ENCODE measurements at places on chromosomes 3 and 15.
A peak's percentile ranks its signal among the peaks of the same experiment; 100 is the strongest.

GRCh38 chr15:76346669-76347481 lies 10.3 kb downstream of the ISL2 start:
- DNase-seq, result peak; percentile 53

GRCh38 chr3:18012436-18012835 lies 270.0 kb upstream of the TBC1D5 start:
- DNase-seq, result no peak

GRCh38 chr3:126434931-126435411 lies 40.3 kb downstream of the CFAP100 start:
- DNase-seq, result no peak

GRCh38 chr3:124441766-124442165 lies 288.5 kb upstream of the UMPS start:
- no peak for DNase-seq

DNA sequence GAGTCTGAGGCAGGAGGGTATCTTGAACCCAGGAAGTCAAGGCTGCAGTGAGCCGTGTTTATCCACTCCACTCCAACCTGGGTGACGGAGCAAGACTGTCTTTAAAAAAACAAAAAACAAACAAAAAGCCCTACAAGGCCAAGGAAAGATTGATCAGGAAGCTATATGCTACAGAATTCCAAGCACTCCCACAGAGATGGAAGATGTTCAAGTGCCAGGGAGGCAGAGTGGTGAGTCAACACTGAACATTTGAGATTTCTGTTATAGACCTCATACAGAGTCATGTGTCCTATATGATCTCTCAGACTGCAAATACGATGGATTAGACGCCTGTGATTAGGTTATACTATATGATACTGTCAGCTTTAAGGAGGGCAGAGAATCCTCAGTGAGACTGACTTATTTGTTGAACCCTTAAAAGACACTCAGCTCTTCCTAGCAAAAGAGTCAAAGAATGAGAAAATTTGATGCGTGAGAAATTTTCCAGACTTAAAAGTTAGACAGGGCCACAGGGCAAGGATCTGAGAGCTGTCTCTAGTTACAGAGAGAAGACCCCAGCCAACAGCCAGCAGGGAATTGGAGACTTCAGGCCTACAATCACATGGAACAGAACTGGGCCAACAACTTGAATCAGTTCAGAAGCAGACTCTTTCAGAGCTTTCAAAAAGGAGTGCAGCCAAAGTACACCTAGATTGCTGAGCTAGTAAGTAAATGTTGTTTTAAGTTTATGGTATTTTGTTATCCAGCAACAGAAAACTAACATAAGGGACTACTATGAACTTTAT lies 107.6 kb downstream of the PIK3CB start:
- DNase-seq, result no peak

DNA sequence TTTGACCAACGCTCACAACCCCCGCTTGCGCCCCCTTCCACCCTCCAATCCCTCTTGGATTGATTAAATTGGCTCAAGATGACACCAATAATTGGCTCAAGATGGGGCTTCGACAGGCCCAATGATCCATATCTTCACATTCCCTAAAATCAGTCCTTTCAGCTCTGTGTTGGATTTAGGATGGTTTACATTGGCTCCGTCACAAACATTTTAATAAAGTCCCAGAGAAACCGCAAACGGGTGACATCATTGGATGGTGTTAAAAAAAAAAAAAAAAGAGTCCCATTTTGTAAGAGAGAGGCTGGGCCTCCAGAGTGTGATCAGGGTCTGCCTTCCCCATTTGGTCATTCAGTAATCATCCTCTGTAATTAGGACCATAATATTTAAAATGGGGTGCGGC lies 113.4 kb upstream of the MRPS22 start:
- DNase-seq, result no peak

DNA sequence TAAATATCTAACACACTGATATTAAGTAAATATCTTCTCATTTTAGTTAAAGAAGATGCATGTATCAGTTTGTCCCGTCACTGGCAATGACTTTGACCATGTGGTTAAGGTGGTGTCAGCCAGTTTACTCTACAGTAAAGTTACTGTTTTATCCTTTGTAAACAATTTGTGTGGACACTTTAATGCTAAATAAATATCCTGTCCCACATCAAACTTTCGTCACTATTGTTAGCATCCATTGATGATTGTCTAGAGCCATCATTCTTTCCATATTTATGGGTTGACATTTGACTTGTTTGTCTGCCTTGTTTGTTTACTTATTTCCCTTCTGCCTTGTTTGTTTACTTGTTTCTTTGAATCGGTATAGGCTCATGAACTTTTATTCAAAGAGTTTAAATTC lies 11.0 kb upstream of the GPD1L start:
- no peak for DNase-seq

DNA sequence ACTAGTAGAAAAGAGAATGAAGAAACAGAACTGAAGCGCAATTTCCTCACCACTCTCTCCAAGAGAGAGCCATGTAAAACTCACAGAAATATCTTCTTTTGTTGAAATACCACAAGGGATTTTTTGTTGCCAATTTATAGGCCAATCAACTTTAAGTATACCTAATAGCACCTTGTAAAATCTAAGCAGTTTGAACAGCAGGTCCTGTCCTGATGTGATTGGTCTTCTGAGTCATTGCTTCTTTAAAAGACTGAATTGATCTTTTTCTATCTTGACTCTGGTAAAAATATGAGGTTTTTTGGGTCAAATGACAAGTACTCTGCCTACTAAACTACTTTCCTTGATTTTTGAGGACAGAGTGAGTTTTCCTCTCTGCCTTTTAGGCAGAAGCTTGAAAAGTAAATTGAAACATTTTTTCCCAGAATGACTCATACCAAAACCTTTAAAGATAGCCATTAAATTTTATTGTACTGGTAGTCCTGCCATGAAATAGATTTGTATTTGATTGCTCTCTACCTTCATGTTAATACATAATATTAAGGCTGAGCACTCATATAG lies 343.9 kb upstream of the CBLB start:
- no peak for DNase-seq

- DNase-seq, result no peak
Measured at GRCh38 chr3:106048946-106049481, 180.2 kb upstream of the CBLB start.

DNA sequence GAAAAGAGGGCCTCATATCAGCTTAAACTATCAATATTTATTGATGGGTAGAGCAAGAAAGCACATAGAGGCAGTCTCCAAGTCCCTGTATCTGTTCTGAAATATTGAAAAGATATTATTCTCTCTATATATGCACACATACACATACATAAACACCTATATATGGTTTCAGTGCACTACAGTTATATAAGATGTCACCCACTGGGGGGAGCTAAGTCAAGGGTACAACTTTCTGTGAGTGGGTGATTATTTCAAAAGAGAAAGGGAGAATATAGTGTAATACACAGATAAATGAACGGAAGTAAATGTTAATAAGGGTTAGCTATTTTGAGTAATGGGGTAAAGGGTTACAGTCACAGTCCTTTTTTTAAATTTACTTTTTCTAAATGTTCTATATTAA lies 8.8 kb downstream of the SNTN start:
- no peak for DNase-seq

- peak; percentile 23 for DNase-seq
Measured at GRCh38 chr3:79052054-79052681, 715.6 kb downstream of the ROBO1 start.

- peak; percentile 50 for DNase-seq
Measured at GRCh38 chr15:55587321-55588069, 650 bp downstream of the PYGO1 start.

- DNase-seq, result peak; percentile 8
Measured at GRCh38 chr3:148379763-148380382, 317.8 kb upstream of the AGTR1 start.

DNA sequence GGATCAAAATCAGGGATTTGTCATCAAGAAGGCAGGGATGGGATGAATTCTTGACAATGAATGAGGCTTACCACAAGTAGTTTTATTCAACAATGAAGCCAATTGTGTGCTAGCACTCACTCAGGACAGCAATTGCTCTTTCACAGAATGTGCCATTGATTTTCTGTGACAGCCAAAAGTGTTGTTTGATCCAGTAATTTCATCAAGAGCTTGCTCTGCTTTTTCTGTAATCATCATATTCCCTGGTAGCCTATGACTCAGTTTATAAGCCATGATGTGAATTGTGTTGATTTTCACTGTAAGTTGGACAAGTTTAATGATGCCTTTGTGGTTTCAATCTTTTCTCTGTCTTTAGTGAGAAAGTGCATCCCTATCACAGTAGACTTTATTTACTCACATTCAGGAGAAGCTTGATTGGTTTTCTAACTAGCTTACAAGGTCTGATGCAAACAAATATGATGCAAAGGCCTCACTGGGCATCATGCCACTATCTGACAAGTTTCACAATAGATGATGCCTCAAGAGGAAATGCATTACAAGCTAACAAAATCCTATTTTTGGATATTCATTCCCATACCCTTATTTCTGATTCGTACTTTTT lies 13.6 kb upstream of the CSRNP1 start:
- DNase-seq, result no peak

DNA sequence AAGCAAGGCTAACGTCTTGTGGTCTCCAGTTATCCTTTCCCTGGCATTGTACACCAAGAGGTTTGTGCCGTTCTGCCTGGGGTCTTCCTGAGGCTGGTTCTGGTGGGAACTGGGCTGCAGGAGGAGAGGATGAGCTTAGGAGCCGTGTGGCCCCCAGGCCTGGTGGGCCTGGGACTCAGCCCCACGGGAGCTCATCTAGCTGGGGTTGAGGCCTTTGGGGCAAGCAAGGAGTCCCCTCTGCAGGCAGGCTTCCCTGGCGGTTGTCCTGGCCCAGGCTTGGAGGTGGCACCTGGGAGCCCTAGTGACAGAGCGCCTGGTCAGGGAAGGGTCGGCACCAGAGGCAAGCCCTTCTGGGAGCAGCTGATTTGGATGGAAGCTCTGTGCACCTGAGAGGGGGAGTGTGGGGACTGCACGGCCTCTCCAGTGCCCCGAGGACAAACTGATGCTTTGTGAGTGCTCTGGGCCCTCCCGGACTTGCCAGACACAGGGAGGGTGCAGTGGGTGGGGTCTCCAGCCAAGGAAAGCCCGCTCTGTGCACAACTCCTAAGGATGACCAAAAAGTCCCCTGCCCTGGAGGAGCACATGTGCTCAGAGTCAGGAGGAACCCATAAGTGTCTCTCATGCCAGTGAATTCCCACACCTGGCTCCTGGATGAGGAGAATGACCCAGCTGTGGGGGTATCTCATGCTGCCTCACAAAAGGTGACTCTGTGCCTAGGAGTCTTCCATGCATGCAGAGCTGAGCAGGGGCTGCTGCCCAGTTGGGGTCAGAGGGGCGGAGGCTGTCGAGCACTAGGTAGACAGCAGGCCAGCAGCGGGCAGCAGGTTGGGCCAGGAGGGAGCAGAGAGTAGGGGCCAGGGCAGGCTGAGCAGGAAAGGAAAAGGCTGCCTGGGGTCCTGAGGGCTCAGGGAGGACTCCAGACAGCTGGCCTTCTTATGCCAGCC lies 2.7 kb downstream of the PAK6 start:
- no peak for DNase-seq

GRCh38 chr15:64844576-64845145 lies 2.9 kb downstream of the PLEKHO2 start:
- no peak for DNase-seq

- no peak for DNase-seq
Measured at GRCh38 chr3:17116007-17116600, 231.3 kb downstream of the PLCL2 start.

Data from WERI-Rb-1 (cell line).